GM18507 (cell line): ENCODE measurements at places on chromosomes 2 and 18.

- DNase-seq, result no peak
Observed at GRCh38 chr2:222445227-222445626, 20.9 kb downstream of the SGPP2 start.

- no peak for DNase-seq
Observed at GRCh38 chr18:13465476-13465875, 246.9 kb downstream of the LDLRAD4 start.

DNA sequence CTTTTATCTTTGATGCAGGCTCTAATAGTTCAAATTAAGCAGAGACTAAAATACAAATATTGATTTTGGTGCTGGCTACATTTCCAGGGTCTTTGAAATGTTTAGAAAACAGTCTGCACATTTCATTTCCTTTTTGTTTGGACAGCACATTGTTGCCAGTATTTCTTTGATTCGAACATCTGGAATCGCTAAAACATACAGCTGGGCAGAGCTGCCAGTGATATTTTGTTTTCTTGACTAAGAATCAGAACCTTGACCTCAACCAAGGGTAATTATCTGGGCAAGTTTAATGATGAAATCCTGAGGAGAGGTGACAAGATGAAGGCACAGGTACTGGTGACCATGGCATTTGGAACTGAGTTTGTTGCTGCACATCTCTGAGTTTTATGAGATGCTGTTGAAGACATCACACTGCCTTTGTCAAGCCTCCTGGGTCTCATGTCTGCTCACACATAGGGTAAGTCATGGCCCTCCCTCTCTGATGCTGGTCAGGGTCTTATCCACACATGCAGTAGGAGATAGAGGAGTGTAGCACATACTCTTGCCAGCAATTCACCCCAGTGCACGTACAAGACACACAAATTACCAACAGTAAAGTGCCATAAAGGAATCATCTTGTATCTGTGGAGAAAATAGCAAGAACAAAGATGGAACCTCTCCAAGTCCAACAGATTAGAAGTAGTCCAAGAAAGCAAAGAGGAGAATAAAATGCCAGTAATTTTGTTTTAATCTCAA, 391.9 kb downstream of the RND3 start:
- DNase-seq, result no peak

GRCh38 chr2:27954221-27954673, 63.7 kb downstream of the BABAM2 start:
- no peak for DNase-seq

DNA sequence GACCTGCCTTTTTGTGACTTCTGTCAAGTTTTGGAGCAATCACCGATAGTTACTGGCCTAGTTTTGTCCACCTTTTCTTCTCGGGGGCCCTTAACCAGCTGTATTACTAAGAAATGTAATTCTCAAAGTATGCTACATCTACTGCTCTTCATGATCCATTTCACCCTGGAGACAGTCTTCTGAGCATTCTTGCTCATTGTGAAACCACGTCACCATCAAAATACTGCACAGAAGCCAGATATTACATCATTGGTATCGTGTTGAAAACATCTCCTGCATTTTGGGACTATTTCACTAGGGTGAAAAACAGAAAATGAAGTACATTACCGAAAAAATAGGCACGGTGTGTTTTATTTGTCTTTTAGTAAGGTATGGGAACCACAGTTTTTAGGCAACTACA, 11.7 kb downstream of the LYPD6B start:
- DNase-seq, result no peak

GRCh38 chr2:15939854-15940660, at the start of gene MYCN:
Gene MYCN (plus strand): TSS chr2:15940550. CDS start chr2:15942065, 1,515 bp downstream.
- DNase-seq, result no peak

DNA sequence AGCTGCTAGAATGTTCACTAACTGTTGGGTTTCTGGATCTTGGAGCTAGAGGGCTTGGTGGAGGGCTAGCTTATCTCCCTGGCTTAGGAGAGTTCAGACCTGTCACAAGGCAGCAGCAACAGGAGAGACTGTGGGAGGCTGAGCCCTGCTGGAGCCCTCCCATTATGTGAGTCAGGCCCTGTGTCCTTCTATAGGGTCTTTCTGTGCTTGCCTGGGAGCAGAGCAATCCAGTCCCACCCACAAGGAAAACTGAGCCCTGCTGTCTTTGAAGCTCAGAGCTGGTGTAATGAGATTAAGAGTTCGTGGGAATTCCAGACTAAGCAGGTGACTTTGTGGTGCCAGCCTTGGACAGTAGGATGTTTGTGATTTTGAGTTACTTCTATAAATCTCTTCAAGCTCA, 249.0 kb downstream of the TTC32 start:
- no peak for DNase-seq

DNA sequence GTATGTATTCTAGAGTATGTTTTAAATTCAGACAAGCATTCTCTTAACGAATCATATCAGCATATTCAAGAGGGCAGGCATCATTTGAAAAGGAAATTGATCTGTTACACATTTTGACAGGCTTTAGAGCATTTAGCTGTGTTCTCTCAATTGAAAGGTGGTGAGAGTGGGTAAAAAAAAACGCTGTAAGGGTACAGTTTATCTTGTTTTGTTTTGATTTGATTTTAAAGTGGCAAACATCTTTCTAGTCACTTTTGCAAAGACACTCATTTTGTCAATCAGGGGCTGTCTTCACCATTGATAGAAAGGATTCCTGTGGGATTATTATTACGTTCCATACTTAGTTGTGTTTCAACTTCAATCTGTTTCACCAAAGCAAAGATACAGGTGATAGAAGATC, 2.2 kb downstream of the CDH19 start:
- DNase-seq, result no peak

DNA sequence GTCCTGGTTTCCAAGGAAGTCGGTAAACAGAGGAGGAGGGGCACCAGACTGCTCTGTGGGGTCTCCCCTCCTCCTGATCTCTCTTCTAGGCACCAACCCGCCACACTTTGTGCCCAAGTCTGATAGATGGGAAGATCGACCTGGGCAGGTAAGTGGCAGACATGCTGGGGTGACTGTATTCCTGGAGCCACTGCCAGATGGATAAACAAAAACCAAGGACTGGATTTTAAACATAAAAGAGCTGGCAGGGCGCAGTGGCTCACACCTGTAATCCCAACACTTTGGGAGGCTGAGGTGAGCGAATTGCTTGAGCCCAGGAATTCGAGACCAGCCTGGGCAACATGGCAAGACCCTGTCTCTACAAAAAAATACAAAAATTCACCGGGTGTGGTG, 181.2 kb downstream of the ANAPC1 start:
- DNase-seq, result no peak

GRCh38 chr2:43636621-43637020, 439 bp upstream of the PLEKHH2 start:
- DNase-seq, result no peak

DNA sequence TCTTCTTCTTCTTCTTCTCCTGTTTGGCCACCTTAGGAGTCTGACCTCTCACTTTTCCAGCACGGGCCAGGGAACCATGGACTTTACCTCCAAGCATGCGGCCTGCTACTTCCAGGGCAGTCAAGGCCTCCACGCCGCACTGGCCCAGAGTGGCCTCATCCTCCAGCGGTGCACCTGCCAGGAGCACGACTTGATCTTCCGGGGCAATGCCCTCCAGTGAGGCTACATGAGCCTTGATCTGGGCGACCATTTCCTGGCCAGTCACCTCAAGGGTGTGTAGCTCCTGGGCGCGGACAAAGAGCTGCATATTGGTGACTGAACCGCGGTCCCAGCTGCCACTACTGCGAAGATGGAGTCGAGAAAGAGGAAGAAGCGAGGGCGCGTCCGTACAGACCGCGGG, 67.1 kb downstream of the DIPK1C start:
- DNase-seq, result no peak

- DNase-seq, result no peak
Observed at GRCh38 chr2:197256547-197257170, 53.9 kb downstream of the ANKRD44 start.

- no peak for DNase-seq
Observed at GRCh38 chr2:162092008-162092390, 18.0 kb upstream of the DPP4 start.

DNA sequence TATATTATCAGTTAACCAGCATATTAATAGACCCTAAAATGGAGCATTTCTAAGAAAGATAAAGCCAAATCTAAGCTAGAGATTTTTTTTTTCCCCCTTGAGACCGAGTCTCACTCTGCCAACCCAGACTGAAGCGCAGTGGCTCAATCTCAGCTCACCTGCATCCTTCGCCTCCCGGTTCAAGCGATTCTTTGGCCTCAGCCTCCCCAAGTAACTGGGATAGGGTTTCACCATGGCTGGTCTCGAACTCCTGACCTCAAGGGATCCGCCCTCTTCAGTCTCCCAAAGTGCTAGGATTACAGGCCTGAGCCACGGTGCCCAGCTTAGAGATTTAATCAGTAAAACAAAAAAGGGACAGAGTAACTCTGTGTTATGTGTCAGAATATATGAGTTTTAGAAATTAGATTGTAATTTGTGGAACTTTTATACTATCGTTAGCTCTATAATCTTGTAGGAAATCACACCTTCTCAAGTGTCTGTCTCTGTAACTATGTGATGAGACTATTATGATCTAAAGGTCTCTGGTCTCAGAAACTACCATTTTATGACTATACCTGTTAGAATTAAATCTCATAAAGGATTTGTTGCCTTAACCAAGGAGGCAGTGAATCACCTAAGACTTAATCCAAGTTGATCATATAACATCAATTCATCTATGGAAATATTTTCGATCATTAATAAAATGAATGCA, 34.0 kb downstream of the YWHAQ start:
- DNase-seq, result no peak

- DNase-seq, result no peak
Observed at GRCh38 chr2:240455647-240456446, 20.4 kb downstream of the GPC1 start.

DNA sequence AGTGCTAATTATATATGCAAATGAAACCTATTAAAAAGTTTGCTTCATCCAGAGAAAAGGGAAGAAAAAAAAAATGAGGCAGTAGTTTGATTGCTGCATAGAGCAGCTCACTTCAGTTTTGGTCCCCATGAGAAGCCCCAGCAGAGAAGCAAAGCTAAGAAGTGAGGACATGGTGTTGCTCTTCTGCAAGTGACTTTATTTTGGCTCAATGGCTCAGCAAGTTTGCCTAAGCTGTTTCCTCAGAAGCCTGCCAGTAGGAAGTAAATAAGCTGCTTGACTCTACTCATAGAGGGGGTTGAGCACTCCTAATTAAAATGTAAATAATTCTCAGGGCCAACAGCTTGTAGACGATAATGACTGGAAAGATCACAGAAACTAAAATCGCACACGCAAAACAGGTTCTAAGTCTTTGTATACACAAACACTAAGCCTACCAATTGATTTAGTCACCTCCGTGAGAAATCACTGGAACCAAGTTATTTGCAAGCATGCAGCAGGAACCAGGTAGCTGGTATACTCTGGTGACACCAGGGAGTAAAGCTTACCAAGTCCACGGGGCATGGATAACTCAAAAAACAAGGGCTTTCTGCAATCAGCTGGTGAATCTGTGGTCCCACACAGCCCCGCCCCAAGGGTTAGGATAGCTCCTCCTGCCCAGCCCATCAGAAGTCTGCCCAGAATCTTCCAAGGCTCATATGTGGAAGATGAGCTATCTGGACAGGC, 39.7 kb upstream of the NABP1 start:
- DNase-seq, result no peak

- DNase-seq, result no peak
Observed at GRCh38 chr2:233469261-233470010, 97.1 kb downstream of the USP40 start.

- DNase-seq, result no peak
Observed at GRCh38 chr18:61334491-61334850, 1.2 kb downstream of the CDH20 start.

DNA sequence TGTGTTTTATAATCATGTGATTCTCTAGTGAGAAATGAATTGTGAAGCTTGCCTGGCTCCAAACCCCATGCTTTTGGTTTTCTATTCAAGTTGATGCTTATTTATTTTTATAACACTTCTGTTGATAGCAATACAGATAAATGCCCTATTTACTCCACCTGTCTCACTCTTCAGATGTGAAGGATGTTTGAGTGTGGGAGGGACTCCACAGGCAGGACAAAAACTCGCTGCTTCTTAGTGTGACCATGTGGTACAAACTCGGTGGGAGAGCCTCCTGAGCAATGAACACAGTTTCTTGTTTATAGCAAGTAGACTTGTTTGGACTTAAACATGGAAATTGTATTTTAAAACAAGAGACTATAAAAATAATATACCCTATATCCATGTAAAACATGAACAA, 219.7 kb downstream of the GULP1 start:
- no peak for DNase-seq

DNA sequence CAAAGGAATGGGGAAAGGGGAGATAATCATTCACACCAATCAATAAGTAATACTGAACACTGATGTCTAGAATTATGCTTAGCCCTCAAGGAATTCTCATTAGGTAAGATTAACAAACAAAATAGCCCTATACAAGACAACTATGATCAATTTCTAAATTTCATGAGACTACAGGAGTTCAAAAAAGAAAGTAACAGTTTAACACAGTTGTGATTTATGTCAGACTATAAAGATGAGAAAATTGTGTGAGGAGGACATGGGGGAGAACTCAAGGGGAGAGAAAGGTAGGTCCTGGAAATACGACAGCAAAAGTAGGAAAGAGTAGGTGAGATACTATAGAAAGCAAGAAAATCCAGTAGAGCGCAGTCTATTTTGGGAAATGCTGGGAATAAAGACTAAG, 14.9 kb downstream of the ROCK1 start:
- no peak for DNase-seq

DNA sequence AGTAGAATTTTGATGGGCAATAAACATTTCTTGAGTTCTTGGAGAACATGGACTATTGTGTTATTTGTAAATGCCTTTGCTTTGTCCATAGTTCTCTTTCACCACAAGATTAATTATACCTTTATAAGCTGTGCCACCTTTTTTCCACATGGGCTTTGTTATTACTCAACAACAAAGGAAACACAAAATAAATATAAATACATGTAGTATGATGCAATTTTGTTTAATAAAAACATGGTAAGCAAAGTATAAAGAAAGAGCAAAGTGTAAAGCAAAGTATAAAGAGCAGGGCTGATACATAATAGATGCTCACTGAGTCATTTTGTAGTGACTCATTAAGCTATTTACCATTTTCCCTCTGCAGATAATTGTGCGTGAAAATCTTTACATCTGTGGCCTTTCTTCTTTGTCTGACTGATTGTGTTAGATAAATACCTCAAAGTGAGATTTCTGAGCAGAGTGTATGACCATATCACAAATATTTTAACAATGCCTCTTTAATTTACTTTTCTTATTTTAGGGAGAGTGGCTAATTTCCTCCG, 80.9 kb downstream of the CERS6 start:
- DNase-seq, result no peak

- DNase-seq, result no peak
Observed at GRCh38 chr2:150644298-150645067, 157.0 kb upstream of the RND3 start.
